Gastroesophageal sphincter (tissue), 4 donors: ENCODE measurements at places on chromosomes 13 and 19. TPM values are rescaled to one million over a fixed set of nuclear protein-coding genes. Genes with fewer than 3 reads are reported as not detected.

The BLOC1S3 gene
- 7.6 TPM for total RNA-seq

The ZNF534 gene
- not detected for total RNA-seq

The SAE1 gene
- total RNA-seq = 157 TPM

- no peak for ATAC-seq
These were observed 13.7 kb upstream of the FCER2 start for GRCh38 chr19:7715671-7716070.

DNA sequence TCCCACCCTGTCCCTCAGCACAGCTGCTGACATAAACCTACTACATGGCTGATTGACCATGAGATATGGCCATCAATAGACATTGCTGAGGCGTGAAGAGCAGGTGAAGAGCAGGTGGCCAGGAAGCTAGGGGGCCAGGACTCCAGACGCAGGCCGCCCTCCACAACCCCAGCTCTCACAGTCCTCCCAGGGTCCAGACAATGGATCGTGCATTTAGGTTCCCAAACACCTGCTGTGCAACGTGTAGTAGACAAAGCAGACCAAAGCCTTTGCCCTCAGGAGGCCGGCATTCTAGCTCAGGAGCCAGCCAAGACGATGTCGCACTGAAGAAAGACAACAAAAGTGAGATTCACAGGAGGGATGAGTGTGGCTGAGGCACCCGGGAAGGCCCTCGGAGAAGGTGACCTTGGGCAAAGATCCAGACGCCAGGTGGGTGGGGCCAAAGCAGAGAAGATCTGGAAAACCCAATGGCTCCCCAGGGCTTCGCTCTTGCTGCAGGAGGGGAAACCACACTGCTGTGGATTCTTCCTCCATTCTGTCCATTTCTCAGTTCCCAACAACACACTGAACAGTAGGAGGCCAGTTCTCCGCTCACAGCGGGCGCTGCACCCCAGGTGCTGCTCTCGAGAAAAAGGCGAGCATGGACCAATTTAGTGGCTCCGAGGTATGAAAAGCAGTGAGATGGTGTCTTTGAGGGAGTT is 1.4 kb downstream of the FFAR1 start:
- no peak for ATAC-seq

- ATAC-seq = no peak
These were observed 7.7 kb downstream of the ZNF543 start for GRCh38 chr19:57327993-57328392.

GRCh38 chr19:1850809-1851653 is 2.7 kb upstream of the REXO1 start:
- ATAC-seq = no peak

- no peak for ATAC-seq
These were observed 52.1 kb downstream of the FLT1 start for GRCh38 chr13:28442839-28443238.

- no peak for ATAC-seq
These were observed 440.0 kb downstream of the KCTD12 start for GRCh38 chr13:76446191-76446590.

- no peak for ATAC-seq
These were observed 2097.0 kb downstream of the PCDH9 start for GRCh38 chr13:65133094-65133493.

The LILRB1 gene
- total RNA-seq = 0.93 TPM

The OR10H4 gene
- total RNA-seq = not detected

GRCh38 chr13:65112123-65112522 is 2118.0 kb downstream of the PCDH9 start:
- no peak for ATAC-seq

DNA sequence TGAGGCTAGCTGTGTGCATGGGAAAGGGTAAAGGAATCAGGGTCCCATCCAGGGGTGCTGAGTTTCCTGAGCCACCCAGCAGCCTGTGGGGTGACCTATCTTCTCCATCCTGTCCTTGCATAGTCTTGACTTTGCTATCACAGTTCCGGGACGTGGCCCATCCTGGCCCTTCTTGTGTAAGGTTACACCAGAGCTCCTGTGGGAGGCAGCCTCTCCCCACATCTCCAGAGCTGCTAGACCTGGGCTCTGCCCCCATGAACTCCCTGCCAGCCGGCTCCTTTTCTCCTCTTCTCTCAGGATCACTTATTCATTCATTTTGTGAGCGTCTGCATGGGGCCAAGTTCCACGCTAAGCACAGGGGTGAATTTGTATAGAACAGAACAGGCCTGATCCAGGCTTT is 238.9 kb downstream of the TSHZ3 start:
- ATAC-seq = no peak

GRCh38 chr19:1308718-1309117 is 23.0 kb downstream of the EFNA2 start:
- no peak for ATAC-seq

The COL4A2 gene
- 945 TPM for total RNA-seq

The CYP2F1 gene
- not detected for total RNA-seq

The PLVAP gene
- total RNA-seq = 50.3 TPM

DNA sequence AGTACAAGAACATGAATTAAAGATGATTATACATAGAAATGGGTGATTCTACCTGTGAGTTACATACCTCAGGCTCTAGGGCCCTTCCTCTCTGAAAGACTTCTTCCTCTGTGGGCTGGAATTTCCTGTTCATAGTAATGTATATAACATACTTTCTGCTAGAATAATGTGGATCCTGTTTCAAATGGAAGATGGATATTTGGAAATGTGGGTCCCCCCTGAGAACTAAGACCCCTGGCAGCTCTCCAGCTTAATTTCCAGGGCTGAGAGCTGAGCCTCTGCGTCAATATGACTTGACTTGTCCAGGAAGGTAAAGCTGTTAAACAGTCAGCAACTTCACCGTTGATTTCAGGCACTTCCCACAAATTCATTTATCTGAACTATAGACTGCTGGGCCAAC is 296.3 kb downstream of the NALCN start:
- ATAC-seq = no peak

GRCh38 chr19:17183271-17183761 is 31.8 kb upstream of the USE1 start:
- ATAC-seq = no peak

GRCh38 chr19:49894011-49894664 is 2.5 kb downstream of the IL4I1 start:
- no peak for ATAC-seq

The SIGLEC5 gene
- total RNA-seq = 0.94 TPM

GRCh38 chr13:20157151-20157796 is 3.6 kb downstream of the GJA3 start:
- ATAC-seq = no peak

GRCh38 chr19:28889941-28890670 is 322.8 kb downstream of the UQCRFS1 start:
- no peak for ATAC-seq

The FDX2 gene
- 16.8 TPM for total RNA-seq

The PSG4 gene
- total RNA-seq = not detected

The ZNF223 gene
- total RNA-seq = 2.3 TPM

DNA sequence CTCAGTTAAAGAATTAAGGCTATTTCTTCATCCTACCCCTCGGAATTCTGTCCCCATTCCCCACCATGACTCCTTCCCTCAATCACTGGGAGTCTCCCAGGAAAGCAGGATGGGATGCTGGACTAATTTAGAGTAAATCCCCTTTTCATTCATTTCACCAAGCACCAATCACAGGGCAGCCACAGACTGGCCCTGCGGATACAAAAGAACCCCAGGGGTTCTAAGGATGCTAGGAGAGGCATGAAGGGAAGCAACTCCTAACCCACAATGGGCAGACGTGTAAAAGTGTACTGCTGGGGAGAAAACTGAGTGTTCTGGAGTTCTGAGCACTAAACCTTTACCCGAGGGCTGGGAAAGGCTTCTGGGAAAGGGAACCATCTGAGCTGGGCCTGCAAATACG is 3.0 kb downstream of the PEPD start:
- no peak for ATAC-seq

GRCh38 chr19:49567861-49568441 is 12.4 kb downstream of the NOSIP start:
- ATAC-seq = no peak

DNA sequence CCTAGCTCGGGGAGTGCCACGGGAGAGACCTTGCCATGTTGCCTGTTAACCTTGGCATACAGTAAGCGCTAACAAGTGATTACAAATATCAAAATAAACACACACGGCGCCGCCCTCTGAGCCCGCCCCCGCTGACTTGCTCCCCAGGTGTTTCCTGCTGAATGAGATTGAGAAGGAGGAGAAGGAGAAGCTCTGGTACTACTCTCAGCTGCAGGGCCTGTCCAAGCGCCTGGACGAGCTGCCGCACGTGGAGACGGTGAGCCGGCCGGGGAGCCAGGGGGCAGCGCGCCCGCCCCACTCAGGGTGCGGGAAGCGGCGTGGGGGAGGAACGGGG is 5.0 kb downstream of the APC2 start:
- ATAC-seq = no peak

DNA sequence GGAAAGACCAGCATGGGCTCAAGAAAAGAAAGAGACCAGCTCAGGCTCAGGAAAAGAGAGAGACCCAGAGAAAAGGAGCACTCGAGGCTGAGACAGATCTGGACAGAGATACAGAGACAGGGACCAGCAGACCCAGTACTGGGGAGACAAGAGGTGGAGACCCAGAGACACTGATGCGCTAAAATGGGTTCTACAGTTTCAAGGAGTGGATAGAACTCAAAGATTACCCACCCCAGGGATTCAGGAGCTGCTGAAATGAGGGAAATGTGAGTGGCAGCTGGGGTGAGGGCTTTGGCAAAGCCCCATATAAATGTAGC is 609 bp upstream of the ZSCAN18 start:
- ATAC-seq = no peak

DNA sequence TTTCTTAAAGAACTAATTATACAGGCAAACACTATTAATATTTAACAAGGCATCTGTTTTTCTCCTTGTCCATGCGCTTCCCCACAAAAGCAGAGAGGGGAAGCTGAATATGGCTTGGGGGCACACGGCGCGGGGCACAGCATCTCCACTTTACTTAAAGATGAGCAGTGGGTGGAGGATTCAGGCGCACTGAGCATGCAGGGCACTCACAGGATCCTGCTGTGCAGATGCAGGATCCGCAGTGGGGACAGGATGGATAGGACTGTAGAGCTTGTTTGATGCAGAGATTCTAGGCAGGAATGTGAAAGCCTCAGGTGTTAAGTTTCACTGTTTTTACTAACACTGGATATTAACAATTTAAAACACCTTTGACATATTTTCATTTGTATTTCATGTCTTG is 43.3 kb downstream of the ATP11A start:
- ATAC-seq = no peak

GRCh38 chr19:48619692-48620585 is 633 bp downstream of the SPHK2 start:
- no peak for ATAC-seq

The ZNF682 gene
- 4.7 TPM for total RNA-seq

GRCh38 chr13:103007427-103007762 is 58.8 kb downstream of the SLC10A2 start:
- no peak for ATAC-seq

DNA sequence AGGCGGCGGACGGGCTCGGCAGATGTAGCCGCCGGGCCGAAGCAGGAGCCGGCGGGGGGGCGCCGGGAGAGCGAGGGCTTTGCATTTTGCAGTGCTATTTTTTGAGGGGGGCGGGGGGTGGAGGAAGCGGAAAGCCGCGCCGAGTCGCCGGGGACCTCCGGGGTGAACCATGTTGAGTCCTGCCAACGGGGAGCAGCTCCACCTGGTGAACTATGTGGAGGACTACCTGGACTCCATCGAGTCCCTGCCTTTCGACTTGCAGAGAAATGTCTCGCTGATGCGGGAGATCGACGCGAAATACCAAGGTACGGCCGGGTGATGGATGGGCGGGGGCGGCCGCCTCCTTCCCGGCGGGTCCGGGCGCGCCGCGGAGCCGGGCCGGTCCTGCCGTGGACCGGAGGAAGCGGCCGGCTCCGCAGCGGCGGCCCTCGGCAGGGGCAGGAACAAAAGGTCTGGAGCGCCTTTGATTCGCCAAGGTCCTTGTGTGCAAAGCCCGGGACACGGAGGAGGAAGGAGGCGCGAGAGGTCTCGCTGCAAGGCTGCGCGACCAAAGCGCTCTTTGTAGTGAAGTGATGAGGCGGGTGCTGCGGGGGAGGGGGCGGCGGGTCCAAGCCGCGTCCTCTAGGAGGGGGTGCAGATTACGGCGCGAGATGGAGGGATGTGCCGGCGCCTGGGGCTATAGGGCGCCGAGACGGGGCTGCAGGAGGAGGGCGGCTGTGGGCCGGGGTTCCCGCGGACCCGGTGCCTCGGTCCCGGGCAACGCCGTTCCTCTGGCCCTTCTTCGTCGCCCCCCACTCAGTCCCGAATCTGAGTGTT is 689 bp downstream of the ING1 start:
- no peak for ATAC-seq

The CABP5 gene
- total RNA-seq = not detected

GRCh38 chr19:56301155-56301554 is 13.5 kb downstream of the ZSCAN5A start:
- ATAC-seq = no peak

GRCh38 chr13:20197361-20197834 is 4.7 kb upstream of the GJB2 start:
- ATAC-seq = peak; percentile 31

The FXYD3 gene
- total RNA-seq = 38.8 TPM

DNA sequence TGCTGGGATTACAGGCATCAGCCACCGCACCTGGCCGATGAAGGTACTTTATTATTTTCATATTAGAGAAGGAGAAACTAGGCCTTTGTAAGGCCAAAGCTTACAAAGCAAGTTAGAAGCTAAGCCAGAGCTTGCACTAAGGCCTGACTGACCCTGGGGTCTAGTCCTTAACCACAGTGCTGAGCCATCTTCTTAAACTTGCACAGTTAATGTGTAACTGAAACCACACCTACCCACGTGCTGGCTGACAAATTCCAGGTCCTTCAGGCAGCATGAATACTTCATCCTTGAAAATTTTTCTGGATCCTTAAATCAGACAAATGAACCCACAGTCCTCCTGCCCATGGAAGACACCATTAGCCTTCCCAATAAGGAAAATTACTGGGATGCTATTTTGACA is 880.6 kb downstream of the UQCRFS1 start:
- ATAC-seq = no peak

GRCh38 chr13:34522808-34523207 is 419.3 kb upstream of the NBEA start:
- no peak for ATAC-seq

The ACER1 gene
- not detected for total RNA-seq

GRCh38 chr19:19105365-19106055 is 32.8 kb downstream of the TMEM161A start:
- ATAC-seq = peak; percentile 80
